ENCODE measurements at places on chromosomes 16 and 17.

- no peak for DNase-seq
Observed at GRCh38 chr17:82892899-82893565, 53.2 kb upstream of the ZNF750 start.

- DNase-seq = no peak
Observed at GRCh38 chr16:85153656-85154091, 41.4 kb upstream of the CIBAR2 start.

- DNase-seq = no peak
Observed at GRCh38 chr16:2808181-2808580, 8.9 kb upstream of the PRSS21 start.

- DNase-seq = no peak
Observed at GRCh38 chr16:89823087-89823823, 5.0 kb upstream of the SPIRE2 start.

DNA sequence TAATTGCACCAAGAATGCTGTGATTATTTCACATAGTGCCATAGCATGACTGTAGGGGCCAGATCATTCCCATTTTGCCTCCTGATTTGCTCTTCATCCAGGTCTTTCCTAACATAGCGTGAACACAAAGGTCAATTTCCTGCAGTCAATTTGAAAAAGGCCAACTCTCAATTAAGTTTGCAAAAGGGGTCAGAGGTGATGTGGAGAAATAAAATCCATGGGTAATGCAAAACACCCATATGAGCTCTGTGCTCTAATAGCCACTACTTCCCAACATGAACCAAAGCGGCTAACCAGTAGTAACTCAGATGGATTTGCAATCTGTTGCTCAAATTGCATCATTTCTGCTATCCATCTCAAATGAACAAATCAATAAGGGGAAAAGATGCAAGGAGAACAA is 275.5 kb upstream of the SOX9 start:
- DNase-seq = no peak

- no peak for DNase-seq
Observed at GRCh38 chr17:79976451-79976850, 59.2 kb downstream of the TBC1D16 start.

DNA sequence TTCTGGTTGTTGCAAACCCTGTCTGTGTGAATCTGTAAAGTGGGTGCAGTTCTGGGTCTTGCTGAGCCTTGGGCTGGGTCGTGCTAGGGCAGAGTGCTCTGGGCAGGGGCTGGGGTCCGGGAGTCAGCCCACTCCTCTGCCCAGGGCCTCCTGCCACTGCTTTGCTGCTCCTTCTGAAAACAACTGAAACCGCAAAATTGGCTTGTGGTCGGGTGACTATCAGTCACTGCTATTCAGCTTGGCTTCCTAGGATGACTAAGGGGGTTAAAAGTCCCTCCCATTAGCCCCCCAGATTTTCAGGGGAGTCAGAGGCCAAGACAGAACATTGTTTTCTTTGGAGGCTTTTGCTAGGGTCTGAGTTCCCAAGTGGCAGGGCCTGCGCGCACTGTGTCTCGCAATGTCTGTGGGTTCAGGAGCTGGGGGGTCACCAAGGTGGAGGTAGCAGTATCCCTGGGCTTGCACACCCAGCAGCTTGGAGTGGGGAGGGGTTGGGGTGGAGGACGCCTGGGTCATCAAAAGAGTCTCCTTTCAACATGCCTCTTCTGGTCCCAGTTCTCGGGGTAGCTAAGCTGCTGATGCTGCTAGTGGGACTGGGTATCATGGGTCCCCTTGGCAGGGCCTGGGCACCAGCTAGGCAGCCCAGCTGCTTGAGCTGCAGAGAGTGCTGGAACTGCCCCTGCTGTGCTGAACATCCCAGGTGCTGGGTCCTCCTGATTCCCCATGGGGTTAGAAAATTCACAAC is 13.5 kb upstream of the TBX21 start:
- DNase-seq = no peak

- no peak for DNase-seq
Observed at GRCh38 chr16:11349599-11350276, 4.5 kb downstream of the RMI2 start.

DNA sequence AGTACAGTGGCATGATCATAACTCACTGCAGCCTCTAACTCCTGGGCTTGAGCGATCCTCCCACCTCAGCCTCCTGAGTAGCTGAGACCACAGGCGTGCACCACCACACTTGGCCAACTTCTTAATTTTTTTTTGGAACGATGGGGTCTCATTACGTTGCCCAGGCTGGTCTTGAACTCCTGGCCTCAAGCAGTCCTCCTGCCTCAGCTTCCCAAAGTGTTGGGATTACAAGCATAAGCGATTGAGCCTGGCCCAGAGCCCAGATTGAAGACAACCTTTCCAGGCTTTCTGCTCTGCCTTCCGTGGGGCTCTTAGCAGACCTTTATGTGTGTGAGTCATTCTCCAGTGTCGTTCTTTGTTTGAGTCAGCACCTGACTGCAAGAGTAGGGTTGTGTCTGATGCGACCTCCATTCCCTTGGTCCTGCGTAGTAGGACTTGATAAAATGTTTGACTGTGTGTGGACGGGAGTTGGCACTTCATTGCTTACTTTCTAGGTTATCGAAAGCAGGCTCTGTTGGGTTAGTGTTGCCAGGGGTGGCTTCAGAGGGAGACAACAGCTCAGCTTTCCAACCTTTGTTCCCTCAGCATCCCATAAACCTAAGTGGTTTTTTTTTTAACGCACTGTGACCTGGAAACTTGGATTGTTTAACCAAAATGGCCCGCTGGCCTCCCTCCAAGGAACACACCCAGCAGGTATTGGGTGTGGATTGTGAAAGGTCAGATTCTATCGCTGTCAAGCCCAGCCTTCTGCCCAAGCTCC is 26.4 kb downstream of the EEF2K start:
- no peak for DNase-seq

GRCh38 chr16:25988084-25988483 is 296.3 kb downstream of the HS3ST4 start:
- no peak for DNase-seq

- DNase-seq = peak; percentile 15
Observed at GRCh38 chr16:3690470-3690928, 26.8 kb downstream of the TRAP1 start.

GRCh38 chr16:54466233-54466632 is 179.6 kb upstream of the IRX3 start:
- DNase-seq = no peak

GRCh38 chr17:80254396-80255251 is 6.0 kb upstream of the RNF213 start:
- no peak for DNase-seq

DNA sequence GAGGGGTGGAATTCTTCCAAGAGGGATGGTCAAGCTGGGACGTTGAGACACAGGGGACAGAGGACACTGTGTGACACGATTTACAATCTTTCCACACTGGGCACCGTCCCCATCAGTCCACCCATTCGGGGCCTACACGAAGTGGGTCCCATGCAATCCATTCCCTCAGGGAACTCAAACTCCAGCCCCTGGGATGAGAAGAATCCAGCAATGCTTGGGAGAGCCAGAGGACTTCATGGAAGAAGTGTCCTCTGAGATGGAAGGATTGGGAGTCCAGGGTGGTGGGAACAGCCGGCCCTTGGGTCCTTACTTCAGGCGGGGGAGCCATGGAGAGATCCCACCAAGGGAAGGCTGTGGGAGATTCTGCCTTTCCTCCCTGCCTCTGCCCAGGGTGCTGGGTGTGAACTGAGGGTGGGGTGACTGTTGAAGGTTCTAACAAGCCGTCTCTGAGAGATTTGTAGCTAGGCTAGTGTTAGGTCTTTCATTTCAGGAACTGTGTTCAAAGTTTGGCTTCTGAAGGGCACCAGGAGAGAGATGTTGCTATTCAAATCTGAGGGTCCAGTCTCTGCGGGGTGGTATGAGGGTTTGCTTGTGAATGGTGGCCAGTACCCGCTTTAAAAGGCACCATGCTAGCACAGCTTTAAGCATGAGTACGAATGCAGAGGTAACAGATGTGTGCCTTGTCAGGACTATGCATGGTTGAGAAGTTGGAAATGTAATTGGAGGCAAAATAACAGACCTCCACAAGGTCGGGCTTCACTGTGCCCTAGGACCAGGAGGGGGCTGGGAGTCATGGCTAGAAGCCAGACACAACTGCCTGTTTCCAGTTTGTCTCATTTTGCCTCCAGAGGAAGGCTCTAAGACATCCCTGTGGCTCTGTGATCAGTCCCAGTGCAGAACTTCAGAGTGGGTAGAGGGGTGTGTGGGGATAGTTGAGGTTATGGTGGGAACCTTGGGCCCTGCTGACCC is 1.9 kb downstream of the ATP1B2 start:
- no peak for DNase-seq

- no peak for DNase-seq
Observed at GRCh38 chr17:10063730-10064241, 134.6 kb downstream of the GAS7 start.

DNA sequence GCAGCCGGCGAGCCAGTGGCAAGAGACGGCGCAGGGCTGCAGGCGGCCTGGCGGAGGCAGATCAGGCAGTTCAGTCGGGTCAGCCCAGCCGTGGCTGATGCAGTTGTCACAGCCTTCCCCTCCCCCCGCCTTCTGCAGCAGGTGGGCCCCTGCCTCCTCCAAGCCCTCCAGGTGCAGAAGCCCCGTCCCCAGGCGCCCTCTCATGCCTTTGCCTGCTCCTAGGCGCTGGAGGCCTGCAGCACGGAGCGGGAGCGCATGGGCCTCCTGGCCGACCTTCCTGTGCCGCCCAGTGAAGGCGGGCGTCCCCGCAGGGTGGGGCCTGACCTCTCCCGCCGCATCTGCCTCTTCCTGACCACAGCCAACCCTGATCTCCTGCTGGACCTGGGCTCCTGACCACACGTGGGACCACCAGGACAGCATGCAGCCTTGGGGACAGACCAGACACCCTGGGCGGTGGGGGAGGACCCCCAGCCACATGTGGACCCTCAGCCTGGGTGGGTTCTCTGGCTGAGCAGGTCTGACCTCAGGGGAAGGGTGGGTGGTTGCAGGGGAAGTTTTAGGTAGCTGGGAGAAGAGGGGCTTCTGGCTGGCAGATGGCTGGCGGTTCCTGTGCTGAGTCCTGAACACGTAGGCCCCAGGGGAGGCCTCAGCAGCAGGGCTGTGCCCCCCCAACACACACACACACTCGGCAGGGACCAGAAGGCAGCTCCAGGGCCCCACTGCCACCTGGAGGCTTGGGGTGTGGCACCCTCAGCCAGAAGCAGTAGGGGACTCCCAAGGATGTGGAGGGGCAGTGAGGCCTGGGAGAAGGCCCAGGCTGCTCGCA is 3.1 kb upstream of the MRPS34 start:
- DNase-seq = no peak

DNA sequence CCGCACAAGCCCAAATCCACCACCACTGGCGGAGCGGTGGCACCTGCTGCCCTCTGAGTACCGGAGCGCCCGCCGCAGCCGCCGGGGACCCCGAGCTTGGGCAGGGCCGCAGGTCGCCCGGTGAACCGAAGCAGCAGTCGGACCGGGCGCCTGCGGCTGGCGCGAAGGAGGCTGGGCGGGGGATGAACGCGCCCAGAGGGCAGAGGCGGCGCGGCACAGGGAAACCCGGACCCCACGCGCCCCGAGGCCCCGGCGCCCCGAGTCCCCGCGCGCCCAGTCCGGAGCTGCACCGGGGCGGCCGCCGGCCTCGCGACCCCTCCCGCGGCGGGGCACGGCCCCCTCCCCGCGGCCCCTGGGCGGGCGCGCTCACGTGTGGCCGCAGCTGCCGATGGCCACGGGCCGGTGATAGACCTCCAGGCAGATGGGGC is 393 bp downstream of the RNF166 start:
- DNase-seq = no peak

GRCh38 chr17:11944587-11944986 is 52.7 kb downstream of the ZNF18 start:
- no peak for DNase-seq

DNA sequence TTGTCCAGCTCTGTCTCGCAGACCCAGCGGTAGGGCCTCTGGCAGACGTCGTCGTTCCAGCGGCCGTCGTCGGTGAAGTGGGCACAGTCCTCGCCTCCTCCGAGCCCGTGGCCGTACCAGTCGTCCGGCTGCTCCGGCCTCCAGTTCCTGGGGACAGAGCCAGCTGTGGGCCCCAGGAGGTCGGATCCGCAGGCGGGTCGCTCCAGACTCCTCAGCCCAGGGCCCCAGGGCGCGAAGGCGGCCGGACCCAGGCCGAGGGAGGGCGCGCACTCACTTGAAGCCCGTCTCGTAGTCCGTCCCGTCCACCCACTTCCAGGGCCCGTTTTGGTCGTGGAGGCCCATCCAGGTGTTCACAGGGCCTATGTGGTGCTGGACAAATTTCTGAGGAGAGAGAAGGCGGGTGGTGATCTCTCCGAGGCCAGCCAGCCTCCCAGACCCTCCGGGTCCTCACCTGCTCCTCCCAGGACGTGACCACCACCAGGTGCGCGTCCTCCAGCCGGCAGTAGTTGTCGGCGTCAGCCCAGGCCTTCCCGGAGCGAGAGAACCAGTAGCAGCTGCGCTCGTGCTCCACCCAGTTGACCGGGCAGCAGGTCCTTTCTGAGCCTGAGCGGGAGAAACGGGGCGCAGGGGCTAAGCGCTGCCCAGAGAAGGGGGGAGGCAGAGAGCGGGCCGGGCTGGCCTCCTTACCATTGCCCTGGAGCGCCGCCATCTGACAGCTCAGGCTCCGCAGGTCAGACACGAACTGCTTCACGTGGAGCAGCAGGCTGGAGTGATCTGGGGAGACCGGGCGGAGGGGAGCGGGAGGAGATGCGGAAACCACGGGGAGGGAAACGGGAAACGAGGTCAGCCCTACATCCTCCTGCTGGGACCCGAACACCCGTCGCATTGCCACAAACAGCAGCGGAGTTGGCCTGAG is 5.2 kb downstream of the ASGR1 start:
- DNase-seq = no peak

DNA sequence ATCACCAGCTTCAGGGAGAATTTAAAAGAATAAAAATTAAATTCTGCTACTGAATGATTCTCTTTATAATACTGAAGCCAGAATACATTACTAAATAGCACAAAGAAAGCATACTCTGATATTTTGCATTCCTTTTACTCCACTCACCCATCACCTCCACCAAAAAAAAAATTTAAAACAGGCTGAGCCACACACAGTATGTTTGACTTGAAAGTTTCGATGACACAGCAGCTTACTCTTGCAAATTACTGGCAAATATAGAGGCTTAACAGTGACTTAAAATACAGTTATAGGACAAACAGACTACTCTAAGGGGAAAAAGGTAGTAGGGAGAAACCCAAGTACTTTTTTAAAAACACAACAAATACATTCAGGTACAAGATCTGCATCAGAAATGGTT is 39.2 kb downstream of the GPATCH8 start:
- DNase-seq = no peak

DNA sequence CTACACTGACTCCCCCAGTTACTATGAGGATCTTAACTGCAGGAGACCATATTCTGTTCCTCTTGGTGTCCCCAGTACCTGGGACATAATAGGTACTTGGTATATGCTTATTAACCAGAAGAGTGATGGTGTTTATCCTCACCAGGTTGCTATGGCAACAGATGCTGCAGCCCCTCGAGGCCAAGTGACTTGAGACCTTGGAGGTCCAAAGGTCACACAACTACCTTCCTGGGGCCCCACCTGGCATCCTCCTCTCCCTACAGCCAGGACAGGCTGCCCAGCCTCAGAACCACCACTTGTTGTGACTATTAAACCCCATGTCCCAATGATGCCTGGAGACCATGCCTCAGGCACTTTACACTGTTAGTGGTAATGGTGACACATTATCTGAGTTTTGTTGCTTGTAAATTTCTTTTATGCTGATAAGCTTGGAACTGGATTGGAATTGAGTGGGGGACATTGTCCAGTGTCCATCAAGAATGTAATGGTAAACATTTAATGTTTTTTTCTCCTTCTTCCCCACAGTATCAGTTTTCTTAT is 189.4 kb downstream of the CCDC182 start:
- no peak for DNase-seq

GRCh38 chr17:60602385-60602742 is 2.4 kb downstream of the PPM1D start:
- DNase-seq = no peak

- DNase-seq = no peak
Observed at GRCh38 chr16:75111961-75112733, 4.4 kb downstream of the LDHD start.

Data from esophagus squamous epithelium (tissue), 5 donors.